ENCODE measurements at places on chromosomes 1 and 21. TPM values are rescaled to one million over a fixed set of nuclear protein-coding genes. Genes with fewer than 3 reads are reported as not detected.
A peak's percentile ranks its signal among the peaks of the same experiment; 100 is the strongest.

GRCh38 chr1:33515112-33515511, 42.7 kb downstream of the ZSCAN20 start:
- no peak overlapping the region for H3K27ac ChIP-seq
- H3K36me3 ChIP-seq: no peaks in the 10 kb centered on the region
- no peaks in the 10 kb centered on the region for H3K27me3 ChIP-seq
- H3K4me1 ChIP-seq: no peaks in the 10 kb centered on the region
- no peak for DNase-seq
- H3K4me3 ChIP-seq: no peak overlapping the region

GRCh38 chr1:65817891-65818290, 25.2 kb downstream of the PDE4B start:
- no peak for DNase-seq
- no peaks in the 10 kb centered on the region for H3K4me1 ChIP-seq
- H3K27me3 ChIP-seq: no peaks in the 10 kb centered on the region
- no peaks in the 10 kb centered on the region for H3K36me3 ChIP-seq

Gene CA6
- total RNA-seq: not detected

DNA sequence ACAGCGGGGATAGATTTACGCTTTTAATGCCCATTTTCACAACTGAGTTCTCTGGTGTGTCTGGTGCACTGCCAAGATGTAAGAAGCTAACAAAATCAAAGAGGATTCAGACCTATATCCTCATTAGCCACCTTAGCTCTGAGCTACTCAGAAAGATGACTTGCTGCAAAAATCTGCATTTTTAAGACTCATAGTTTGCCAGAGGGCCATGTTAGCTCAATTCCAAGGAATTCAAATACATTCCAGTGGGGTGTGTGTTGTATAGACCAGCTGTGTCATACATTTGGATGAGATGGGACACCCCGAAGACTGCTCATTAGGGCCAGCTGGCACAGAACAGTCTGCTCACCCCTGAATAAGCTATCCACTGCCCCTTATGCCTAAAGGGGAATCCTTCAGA, 8.9 kb downstream of the DENND2D start:
- DNase-seq: no peak
- H3K27me3 ChIP-seq: no peaks in the 10 kb centered on the region
- no peak overlapping the region for H3K27ac ChIP-seq
- no peak overlapping the region for H3K4me3 ChIP-seq
- peaks cover 12% of the 10 kb centered on the region for H3K4me1 ChIP-seq
- peaks cover 8% of the 10 kb centered on the region for H3K36me3 ChIP-seq

DNA sequence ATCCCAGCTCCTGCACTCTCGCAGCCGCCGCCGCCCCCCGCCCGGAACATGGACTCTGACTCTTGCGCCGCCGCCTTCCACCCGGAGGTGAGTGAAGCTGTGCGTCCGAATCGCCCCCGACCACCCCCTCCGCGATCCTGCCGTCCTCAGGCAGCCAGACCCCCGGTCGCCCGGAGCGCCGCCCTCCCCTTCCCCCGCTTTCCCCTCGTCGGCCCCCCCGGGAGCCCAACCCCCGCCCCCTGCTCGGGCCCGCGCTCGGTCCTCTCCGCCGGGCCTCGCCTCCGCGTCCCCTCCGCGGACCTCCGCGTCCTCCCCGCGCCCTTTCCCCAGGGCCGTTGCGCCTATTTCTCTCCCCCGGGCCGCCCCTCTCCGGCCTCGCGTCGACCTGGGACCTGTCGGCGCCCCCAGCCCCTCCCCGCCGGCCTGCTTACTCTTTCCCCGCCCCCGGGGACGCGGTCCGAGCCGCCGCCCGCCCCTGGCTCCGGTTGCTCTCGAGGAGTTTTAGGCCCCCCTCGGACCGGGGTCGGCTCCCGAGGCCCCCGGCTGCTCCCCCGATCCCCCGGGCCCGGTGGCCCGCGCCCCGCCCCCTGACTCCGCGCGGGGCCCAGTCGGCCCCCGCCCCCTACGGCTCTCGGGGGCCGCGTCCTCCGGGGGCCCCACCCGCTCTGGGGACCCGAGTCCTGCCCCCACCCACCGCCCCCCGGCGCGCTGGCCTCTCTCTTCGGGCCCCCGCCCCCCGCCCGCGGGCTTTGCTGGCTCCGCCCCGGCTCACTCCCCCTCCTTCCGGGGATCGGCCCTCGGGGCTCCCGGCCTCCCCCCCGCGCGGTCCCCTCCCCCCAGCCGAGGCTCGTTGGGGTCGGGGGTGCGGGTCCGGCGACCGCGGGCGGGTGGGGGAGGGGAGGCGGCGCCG, 743 bp downstream of the PHF13 start:
- H3K4me3 ChIP-seq: peak overlapping the region; percentile 71
- H3K27ac ChIP-seq: peak overlapping the region; percentile 44
- peak; percentile 79 for DNase-seq
- no peaks in the 10 kb centered on the region for H3K27me3 ChIP-seq
- no peaks in the 10 kb centered on the region for H3K4me1 ChIP-seq

GRCh38 chr1:232922485-232922884, 27.9 kb upstream of the NTPCR start:
- no peaks in the 10 kb centered on the region for H3K27me3 ChIP-seq
- H3K27ac ChIP-seq: no peak overlapping the region

DNA sequence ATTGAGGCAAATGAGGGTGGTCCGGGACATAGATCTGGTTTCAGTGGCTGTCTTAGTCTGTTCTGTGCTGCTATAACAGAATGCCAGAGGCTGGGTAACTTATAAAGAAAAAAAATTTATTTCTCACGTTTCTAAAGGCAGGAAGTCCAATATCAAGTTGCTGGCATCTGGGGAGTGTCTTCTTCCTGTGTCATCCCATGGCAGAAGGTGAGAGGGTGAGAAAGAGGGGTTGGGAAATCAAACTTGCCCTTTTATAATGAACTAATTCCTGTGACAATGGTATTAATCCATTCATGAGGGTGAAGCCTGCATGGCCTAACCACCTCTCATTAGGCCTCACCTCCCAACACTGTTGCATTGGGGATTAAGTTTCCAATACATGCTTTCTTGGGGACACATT, 3.7 kb upstream of the FGGY start:
- no peaks in the 10 kb centered on the region for H3K36me3 ChIP-seq
- no peak for DNase-seq
- no peak overlapping the region for H3K27ac ChIP-seq

GRCh38 chr1:234604495-234605398, 5.2 kb downstream of the IRF2BP2 start:
- peaks cover 54% of the 10 kb centered on the region for H3K36me3 ChIP-seq
- H3K27me3 ChIP-seq: no peaks in the 10 kb centered on the region
- peak overlapping the region; percentile 92 for H3K4me3 ChIP-seq
- DNase-seq: no peak
- no peaks in the 10 kb centered on the region for H3K4me1 ChIP-seq

GRCh38 chr1:113983391-113983790, 4.1 kb downstream of the OLFML3 start:
- no peaks in the 10 kb centered on the region for H3K36me3 ChIP-seq
- peaks cover 7% of the 10 kb centered on the region for H3K4me1 ChIP-seq
- no peak overlapping the region for H3K27ac ChIP-seq
- DNase-seq: no peak
- H3K27me3 ChIP-seq: peaks cover 21% of the 10 kb centered on the region

Gene LMO4
- 38.3 TPM for total RNA-seq

DNA sequence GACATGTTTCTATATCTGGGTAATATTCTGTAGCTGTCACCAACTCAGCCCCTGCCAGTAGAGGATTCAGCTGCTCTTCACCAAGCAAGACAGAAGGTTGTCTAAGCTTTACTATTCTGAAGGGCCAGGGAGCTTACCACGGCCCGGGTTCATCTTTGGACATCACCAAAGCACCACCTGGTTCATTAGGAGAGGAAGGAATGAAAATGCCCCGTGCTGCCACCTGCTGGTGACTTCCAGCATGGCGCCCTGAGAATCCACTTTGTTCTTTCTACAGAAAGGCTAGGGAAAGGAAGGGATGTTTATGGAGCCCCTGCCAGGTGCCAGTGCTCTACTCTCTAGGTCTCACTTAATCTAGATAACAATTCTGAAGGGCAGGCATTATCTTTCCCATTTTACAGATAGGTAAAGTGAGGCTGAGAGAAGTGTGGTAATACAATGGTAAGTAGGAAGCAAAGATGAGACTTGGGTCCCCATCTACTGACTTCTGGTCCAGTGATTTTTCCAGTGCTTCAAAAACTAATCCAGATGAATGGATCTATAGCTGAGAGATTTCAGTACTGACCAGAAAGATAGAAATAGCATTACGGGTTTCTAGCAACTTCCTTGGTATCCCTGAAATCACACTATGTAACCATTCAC, 79.5 kb downstream of the BEND5 start:
- peaks cover 10% of the 10 kb centered on the region for H3K27me3 ChIP-seq
- no peaks in the 10 kb centered on the region for H3K36me3 ChIP-seq
- DNase-seq: peak; percentile 95

Gene FCRL6
- total RNA-seq: not detected

DNA sequence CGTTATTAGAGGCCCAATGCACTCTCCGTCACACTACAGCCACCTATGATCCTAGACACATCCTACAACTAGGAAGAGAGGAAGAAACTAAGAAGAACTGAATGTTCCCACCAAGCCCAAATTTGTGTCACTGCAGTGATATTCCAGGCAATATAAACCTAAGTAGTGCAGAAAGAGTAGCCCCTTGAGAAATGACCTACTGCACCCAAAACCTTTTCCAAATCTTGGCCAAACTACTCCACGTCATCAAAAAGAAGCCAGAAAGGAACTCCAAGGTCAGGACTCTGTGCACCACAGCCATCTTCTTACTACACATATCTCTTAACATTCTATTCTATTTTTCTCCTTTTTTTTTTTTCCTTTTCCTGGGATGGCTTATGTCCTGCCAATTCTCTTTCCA, 60.2 kb downstream of the ADAMTS1 start:
- H3K27me3 ChIP-seq: no peaks in the 10 kb centered on the region
- H3K27ac ChIP-seq: no peak overlapping the region
- DNase-seq: no peak
- no peak overlapping the region for H3K4me3 ChIP-seq
